ENCODE measurements at places on chromosomes 7 and 10. TPM values are rescaled to one million over a fixed set of nuclear protein-coding genes. Genes with fewer than 3 reads are reported as not detected.

OR2A1 gene
- total RNA-seq = under 0.01 TPM

DLG5 gene
- 22.6 TPM for total RNA-seq

CFAP70 gene
- under 0.01 TPM for total RNA-seq

LARP4B gene
- 24.4 TPM for total RNA-seq
